ENCODE measurements at places on chromosomes 7 and 10.

GRCh38 chr7:67593794-67594193 is 597.2 kb downstream of the TYW1 start:
- no peak for DNase-seq

DNA sequence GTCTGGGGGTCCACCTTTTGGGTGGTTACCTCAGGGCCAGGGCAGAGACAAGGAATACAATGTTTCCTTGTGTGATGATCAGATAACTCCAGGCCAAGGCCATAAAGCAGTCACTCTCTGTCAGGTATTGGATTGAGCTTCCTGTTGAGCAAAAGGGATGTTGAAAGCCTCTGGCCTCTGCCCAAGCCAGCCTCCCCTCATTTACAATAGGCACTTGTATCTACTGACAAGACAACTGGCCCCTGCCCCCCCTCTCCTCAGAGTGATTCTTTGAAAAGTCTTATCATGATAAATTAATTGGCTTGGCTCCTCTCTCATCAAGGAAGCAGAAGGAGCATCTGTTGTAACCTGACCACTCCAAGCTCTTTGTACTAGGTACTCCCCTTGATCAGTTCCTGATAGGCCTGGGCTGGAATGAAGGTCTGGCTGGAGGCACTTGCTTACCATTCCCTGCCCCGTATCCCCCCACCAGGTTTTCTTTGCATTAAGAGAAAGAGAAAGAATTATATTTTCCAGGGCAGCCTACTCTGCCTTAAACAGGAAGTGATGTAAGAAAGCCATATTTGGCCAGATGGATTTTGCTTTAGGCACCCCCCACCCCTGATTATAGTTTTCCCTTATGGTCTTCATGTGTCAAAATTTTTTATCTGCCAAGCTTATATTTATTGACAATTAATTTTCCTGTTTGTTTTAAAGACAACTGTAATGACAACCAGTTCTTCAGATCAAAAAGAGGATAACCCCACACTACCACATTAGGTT is 42.1 kb upstream of the HPS1 start:
- no peak for DNase-seq

DNA sequence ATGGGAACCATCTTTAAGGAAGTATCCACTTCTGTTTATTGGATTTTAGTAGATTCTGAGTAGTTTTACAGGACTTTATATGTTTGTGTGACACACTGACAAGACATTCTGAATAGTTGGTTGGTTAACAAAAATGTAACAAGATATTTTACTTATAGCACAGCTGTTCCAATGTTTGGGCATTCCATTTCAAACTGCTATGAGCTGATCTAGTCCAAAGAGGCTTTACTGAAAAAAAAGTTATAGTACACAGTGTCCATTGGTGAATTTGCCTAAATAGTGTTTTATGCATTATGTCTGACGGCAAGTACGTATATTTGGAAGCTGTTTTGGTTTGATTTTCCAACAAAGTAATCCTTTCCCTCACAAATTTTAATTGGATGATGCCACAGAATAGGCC is 99.1 kb downstream of the SAMD9 start:
- DNase-seq = no peak

- DNase-seq = no peak
These were observed 240.4 kb upstream of the CELF2 start for GRCh38 chr10:10777279-10777678.

DNA sequence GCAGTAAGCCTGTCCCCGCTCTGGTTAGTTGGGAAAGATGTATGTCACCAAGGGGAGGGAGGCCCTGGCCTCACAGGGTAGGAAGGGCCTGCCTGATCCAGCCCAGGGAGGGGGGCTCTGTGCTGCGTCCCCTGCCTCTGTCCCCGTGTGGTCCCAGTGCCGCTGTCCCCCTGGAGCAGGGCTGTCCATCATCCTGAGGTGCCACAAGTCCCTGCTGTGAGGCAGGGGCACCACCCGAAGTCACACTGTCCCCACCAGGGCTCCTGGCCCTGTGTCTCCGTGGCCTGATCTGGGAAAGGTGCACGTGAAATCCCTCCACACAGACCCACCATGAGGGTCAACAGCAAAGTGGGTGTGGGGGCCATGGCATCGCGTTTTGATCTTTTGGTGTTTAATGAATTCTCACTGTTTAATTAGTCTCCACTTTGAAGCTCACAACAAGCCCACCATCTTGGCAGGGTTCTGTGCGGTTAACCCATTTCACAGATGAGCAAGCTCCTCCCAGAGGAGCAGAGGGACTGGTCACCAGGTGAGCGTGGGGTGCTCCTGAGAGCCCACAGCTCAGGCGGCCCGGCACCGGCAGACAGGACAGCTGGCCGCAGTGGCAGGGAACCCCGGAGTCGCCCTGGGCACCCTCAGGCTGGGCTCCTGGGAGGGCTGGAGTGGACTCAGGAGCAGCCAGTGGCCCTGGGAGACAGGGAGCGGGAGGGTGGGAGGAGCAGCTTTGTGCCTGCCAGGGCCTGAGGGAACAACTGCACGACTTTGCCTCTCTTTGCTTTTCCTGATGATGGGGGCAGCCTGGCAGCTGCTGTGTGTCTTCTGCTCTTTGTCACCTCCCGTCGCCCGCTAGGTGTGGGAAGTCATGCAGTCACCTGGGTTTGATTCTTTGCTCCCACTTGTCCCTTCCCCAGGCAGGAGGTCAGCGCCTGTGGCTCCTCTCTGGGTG is 12.0 kb upstream of the CRYGN start:
- DNase-seq = no peak

GRCh38 chr10:132306343-132306685 is 1.4 kb downstream of the STK32C start:
- no peak for DNase-seq

DNA sequence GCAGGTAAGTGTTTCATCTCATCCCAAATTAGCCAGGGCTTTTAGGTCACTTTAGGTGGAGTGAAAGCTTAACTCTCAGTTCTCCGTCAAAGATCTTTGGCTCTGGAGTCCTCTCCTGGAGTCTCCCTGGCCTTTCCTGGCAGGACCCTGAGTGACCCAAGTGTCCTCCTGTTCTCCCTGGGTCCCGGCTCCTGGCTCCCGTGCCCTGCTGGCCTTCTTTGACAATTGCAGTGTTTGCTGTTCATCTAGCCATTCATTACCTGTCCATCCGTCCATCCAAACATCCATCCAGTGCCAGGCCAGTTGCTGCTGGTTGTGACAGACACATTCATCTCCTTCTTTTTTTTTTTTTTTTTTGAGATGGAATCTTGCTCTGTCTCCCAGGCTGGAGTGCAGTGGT is 6.2 kb upstream of the TPST1 start:
- no peak for DNase-seq

GRCh38 chr10:78688901-78689583 is 379.7 kb upstream of the ZMIZ1 start:
- no peak for DNase-seq

DNA sequence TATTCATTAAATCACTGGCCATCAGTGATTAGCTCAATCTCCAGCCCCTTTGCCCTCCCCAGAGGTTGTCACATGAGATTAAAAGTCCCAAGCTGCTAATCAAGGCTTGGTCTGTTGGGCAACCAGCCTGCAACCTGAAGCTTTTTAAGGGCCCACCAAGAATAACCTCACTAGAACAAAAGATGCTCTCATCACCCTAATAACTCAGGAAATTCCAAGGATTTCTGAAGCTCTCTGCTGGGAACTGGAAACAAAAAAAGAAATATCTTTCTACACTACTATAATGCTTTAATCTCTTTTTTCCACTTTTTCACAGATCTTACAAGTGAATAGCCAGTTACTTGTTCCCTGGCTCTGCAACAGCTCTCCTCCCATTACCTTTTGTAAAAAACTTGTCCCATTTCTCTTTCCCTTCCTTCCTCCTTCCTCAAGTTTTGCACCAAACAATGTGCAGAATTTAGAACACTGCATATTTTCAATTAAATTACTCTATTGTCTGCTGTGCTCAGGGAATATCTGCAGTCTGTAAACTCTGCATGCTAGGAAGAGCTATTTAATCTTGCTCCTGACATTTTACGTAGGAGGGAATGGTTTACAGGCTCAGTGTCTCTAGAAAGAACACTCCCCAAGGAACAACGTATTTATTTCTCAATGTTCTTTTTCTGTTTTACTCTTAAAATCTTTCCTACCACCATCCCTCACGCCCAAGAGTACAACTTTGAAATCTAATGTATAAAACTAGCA is 169.1 kb downstream of the IMMP2L start:
- no peak for DNase-seq

- no peak for DNase-seq
These were observed 19.9 kb upstream of the ZEB1 start for GRCh38 chr10:31299119-31299518.

GRCh38 chr10:124886195-124886594 is 55.7 kb upstream of the ZRANB1 start:
- no peak for DNase-seq

- no peak for DNase-seq
These were observed 327.9 kb upstream of the SORCS1 start for GRCh38 chr10:107492389-107492788.

DNA sequence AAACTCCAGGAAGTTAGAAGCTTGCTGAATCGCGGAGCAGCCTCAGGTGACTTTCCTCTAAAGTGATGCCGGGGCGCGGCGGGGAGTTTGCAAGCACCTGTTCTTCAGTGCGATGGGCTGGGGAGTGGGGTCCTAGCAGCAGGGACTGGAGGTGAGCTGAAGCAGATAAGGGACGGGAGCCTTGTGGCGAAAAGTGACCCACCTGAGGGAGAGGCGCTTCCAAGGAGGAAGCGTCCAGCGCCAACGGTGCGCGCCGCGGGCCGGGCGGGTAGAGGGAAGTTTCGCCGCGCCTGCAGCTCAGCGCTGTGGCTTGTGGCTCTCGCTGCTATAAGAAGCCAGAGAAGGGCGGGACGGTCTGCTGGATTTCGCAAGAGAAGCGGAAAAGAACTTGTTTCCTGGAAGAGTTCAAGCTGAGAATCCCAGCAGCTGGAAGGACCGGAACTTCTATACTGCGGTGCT is at the start of gene STEAP4:
STEAP4 (minus strand) TSS at position 305 of the 459 bp plus-strand sequence. CDS start 22,625 bp downstream, outside the sequence.
- DNase-seq = no peak

DNA sequence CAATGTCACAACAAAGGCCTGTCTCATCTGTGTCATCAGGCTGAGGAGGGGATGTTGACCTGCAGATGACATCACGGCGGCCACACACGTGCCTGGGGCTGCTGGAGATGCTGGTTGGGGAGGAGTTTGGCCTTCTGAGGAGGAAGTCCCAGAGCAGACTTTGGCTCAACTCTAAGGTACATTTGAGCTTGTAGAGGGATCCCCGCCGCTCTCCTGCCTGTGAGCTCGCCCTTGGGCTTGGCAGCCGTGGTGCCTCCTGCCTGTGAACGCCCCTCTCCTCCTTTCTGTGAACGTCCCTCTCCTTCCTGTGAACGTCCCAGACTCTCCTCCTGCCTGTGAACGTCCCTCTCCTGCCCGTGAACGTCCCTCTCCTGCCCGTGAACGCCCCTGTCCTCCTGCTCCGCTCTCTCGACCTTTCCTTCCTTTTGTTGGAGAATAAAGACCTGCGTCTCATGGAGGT is 176.4 kb downstream of the DNAJB6 start:
- no peak for DNase-seq

- peak; percentile 71 for DNase-seq
These were observed 4.0 kb upstream of the SH3PXD2A start for GRCh38 chr10:103859161-103860086.

DNA sequence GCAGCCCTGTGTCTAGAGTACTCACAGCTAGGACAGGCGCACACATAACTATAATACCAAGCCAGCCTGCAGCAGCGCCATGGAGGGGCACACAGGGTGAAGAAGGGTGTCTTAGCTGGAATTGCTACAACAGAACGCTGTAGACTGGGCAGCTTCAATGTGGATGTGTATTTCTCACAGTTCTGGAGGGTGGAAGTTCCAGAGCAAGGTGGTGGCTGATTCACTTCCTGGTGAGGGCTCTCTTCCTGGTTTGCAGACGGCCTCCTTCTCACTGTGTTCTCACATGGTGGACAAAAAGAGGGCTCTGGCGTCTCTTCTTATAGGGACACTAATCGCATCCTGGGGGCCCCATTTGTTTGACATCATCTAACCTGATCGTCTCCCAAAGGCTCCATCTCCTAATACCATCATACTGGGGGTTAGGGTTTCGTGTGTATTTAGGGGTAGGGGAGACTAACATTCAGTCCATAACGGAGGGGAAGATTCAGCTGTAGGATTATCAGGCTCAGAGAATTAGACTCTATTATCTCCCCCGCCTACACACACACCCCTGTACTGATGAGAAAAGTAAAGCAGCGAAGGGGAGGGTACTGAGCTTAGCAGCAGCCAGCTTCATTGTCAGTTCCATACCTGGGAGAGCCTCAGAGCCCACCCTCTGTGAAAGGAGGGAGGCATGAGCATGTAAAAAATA is 289.1 kb downstream of the CCDC3 start:
- no peak for DNase-seq

- DNase-seq = no peak
These were observed 20.6 kb downstream of the SEPHS1 start for GRCh38 chr10:13327534-13327933.

DNA sequence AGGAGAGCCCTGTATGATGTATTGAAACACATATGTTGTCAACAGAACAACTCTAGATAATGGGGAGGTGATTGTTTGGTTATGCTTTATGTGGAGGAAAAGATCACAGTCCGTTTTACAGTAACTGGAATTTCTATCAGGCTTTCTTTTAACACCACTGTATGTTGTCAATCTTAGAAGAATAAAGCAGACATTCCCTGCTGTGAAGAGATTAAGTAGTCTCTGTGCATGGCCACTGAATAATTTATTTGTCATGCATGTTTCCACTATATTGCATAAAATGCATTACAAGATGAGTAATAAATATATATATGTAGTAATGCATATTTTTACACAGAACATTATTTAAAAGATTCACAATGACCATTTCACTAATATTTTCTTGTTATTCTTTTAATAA is 440.0 kb downstream of the ANKRD7 start:
- no peak for DNase-seq

DNA sequence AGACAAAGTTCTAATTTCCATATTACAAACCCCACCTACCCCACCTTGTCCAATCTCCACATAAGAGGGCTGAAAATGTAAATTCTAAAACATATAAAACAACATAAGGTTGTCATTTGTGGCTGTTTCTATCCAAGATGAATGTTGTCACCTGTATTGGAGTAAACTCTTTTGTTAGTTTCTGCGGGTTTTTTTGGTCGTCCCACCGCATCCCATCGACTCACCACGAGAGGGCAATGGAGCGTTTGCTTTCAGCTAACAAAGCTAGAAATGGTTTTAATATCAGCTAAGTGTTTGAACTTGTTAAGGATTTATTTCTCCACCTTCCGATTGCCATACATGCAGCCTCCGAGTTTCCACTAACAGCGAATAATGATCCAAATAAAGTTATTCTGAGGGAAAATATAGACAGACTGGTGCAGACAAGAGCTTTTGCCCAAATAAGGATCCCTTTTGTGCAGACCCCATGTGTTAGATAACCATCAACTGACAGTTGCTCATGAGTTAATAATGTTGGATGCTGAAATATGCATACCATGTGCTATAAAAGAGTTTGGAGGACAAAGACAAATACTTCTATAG is 137.2 kb downstream of the ARID5B start:
- DNase-seq = peak; percentile 82

- DNase-seq = no peak
These were observed 49.9 kb downstream of the PTEN start for GRCh38 chr10:87913156-87913921.

DNA sequence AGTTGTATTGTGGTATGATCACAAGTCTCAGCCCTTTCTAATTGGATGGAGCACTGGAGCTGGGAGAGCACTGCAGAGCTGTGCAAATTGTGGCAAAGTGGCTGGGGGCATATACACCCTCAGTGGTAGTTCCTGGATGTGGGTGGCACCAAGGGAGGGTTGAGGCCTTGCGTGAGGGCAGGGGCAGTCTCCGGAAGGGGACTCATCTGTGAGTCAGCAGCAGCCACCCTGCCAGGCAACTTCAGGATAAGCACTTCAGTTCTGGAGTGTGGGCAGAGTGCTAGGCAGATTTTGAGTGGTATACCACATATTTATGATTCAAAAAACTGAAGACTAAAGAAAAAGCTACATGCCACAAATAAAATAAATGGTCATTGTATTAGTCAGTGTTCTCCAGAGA is 210.5 kb downstream of the ETV1 start:
- no peak for DNase-seq

Data from CD4-positive, alpha-beta T cell treated with Interleukin-17A for 4 hours (primary cell).